ENCODE measurements at places on chromosomes 3 and 15. TPM values are rescaled to one million over a fixed set of nuclear protein-coding genes. Genes with fewer than 3 reads are reported as not detected.

The GOLGA8Q gene
- total RNA-seq = 0.22 TPM

The GXYLT2 gene
- total RNA-seq = 1.1 TPM

The CERS3 gene
- not detected for total RNA-seq

The IL1RAP gene
- 5.7 TPM for total RNA-seq

The ATP13A4 gene
- not detected for total RNA-seq

The FGD5 gene
- total RNA-seq = not detected

The SI gene
- not detected for total RNA-seq

The SKOR1 gene
- total RNA-seq = 0.05 TPM

The PLD1 gene
- total RNA-seq = 15.2 TPM

The CHRNB4 gene
- 1.6 TPM for total RNA-seq

The LIPC gene
- 0.09 TPM for total RNA-seq

The ACAN gene
- total RNA-seq = 0.90 TPM

The AQP9 gene
- total RNA-seq = not detected

The CILP gene
- total RNA-seq = 0.24 TPM

The MYRIP gene
- total RNA-seq = not detected

The SLC6A20 gene
- not detected for total RNA-seq

The TIMP4 gene
- total RNA-seq = 11.9 TPM

The PRR23E gene
- total RNA-seq = not detected

The RLBP1 gene
- total RNA-seq = not detected

The CDC25A gene
- total RNA-seq = 9.2 TPM

The C2CD4A gene
- total RNA-seq = 0.17 TPM

The TMEM39A gene
- total RNA-seq = 22.1 TPM

The BBX gene
- total RNA-seq = 18.0 TPM

The ARGFX gene
- total RNA-seq = not detected

The UROC1 gene
- total RNA-seq = not detected

The HTR3E gene
- not detected for total RNA-seq

The GP5 gene
- total RNA-seq = not detected

The KLF15 gene
- 0.56 TPM for total RNA-seq

The BSN gene
- 0.09 TPM for total RNA-seq

The DUOXA2 gene
- total RNA-seq = not detected

The C2CD4B gene
- 0.19 TPM for total RNA-seq

The LSMEM2 gene
- total RNA-seq = not detected

The GOLGA8O gene
- 0.35 TPM for total RNA-seq

The SNX4 gene
- 25.9 TPM for total RNA-seq

The CYP11A1 gene
- total RNA-seq = not detected

The RAD51 gene
- total RNA-seq = 18.4 TPM
